ENCODE measurements at places on chromosomes 2 and 18.

DNA sequence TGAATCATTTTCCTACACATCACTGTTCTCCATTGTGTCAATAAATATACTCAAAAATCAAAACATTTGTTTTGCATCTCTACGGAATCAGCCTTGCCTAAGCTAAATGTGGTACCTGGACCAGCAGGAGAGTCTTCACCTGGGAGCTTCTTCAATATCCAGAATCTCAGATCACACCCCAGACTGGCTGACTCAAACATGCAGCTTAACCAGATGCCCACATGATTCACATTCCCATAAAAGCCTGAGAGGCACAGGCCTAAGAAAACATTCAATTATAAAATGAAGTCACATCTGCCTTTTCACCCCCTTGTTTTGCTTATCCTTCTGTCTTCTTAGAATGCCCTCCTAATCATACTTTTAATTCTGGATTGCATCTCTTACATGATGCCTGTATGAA lies 1045.5 kb upstream of the NXPH2 start:
- no peak for DNase-seq

DNA sequence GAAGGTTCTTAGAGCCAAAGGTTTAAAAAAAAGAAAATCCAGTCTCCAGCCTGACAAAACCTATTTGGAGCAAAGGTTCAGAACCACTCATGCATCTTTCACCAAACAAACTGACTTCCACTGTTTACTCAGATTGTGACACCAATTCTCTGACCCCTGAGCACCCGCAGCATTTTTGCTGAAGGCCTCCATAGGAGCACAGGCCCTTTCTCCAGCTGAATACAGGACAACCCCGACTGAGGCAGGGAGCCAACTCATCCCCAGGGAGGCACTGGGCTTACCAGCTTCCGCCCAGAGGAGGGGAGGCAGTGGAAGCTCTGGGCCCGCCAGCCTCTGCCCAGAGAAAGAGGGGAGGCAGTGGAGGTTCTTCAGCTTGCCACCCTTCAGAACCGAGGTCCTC lies 51.0 kb upstream of the CNGA3 start:
- DNase-seq: no peak

DNA sequence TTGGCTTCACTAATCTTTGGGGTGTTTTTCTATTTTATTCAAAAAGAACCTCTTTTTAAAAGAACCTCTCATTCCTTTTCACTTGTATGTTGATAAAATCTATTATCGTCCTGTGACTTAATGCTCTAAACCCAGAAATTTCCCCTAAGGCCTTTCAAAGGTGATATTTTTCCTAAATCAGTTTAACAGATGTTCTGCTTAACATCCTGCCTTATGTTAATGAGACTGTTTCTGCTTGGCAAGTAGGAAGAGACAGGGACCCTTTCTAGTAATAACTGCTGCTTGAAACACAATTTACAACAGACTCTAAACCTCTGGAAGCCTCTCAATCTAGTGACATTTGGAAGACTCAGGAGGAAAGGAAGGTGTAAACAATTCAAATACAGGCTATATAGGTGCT lies 128.8 kb downstream of the KCNJ3 start:
- no peak for DNase-seq

DNA sequence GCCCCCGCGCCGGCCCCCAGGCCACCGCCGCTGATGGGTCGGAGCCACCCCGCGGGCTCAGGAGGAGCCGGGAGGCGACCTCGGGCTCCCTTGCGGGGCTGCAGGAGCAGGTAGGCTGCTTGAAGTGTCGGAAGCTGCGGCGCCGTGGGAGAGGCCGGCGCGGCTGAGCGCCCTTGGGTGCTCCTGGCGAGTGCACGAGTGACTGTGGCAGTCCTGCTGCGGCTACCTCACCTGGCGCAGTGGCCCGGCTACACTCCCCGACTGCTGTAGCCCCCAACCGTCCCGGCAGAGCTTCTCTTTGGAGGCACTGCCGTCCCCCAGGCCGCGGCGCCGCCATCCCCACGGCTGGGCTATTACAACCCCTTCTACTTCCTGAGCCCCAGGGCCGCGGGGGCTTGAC lies 10.0 kb upstream of the LYPD6 start:
- DNase-seq: no peak

DNA sequence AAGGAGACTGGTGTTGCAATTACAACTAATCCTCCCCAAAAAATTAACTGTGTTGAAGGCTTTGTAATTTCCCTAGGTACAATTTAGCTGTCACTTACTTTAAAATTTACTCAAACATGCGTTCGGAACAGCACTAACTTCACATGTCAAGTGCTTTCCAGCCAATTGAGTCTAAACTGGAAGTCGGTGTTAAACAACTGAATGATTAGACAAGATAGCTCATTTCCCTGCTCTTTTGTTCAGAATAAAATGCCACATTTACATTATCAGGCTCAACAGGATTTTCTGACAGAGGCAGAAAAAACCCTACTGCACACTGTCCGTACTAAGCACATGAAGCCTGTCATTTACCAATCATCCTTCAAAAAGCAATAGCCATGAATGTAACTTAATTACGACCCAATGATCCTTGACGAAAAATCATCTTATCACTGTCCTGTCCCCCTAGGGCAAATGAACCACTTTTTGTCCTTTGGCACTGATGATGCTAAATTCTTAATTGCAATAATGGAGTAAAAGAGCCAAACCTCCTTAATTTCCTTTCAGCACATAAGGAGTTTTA lies 56.0 kb downstream of the LRPPRC start:
- DNase-seq: no peak

- DNase-seq: no peak
Observed at GRCh38 chr2:101693991-101694588, 3.4 kb upstream of the MAP4K4 start.

GRCh38 chr2:9958057-9958456 lies 6.6 kb downstream of the GRHL1 start:
- DNase-seq: no peak

GRCh38 chr2:153152036-153152435 lies 326.5 kb downstream of the RPRM start:
- DNase-seq: no peak

DNA sequence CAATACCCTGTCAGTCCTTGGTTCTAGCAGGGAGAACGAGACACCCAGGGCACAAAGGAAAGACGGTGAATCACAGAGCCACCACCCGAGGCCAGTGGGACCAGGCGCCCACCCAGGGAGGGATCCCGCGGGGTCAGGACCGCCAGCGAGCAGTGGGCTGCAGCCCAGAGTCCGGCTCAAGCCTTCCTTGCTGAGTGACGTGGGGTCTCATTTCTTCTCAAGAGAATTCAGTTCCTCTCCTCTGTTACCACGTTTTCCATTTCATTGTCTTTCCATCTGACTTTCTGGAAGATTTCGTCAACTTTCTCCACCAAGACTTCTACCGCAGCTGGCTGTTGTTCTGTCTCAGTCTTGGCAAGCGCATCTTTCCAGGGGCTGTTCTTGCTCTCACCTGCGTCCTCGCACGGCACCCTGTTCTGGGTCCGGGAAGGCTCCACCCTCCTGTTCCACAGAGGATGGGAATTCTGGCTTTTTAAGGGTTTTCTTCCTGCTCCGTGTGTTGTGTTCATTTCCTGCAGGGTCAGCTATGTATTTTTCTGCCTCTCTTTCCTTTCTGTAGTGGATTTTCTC lies 248.6 kb downstream of the NDUFA10 start:
- no peak for DNase-seq

- no peak for DNase-seq
Observed at GRCh38 chr18:75586130-75586889, 158.8 kb upstream of the SMIM21 start.

DNA sequence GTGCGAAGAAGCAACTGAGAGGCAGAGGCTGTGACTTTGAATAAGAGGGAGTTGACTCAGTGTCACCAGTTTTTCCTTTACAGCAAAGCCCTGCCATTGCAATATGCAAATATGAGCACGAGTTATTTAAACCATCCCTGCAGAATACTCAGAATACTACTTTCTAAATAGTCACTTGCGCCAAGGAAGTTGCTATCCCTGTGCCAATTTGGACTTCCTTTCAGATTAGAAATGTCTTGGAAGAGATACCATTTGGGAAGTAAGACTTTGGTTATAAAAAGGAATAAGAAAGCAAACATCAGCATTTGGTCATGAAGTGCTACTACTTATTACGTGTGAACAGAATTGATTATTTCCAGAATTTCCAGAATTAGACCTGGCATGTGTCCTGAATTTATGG lies 151.8 kb upstream of the MYT1L start:
- DNase-seq: no peak
